ENCODE measurements at places on chromosomes 11 and 22. TPM values are rescaled to one million over a fixed set of nuclear protein-coding genes. Genes with fewer than 3 reads are reported as not detected.

OLFML1 gene
- total RNA-seq = 33.0 TPM

KCNJ1 gene
- total RNA-seq = not detected

MS4A4A gene
- 0.36 TPM for total RNA-seq

PRPF19 gene
- total RNA-seq = 46.0 TPM

GRCh38 chr11:108875134-108875533, 210.3 kb downstream of the DDX10 start:
- no peak for DNase-seq

KCNQ1 gene
- total RNA-seq = not detected

GRCh38 chr11:69365558-69365957, 71.6 kb downstream of the MYEOV start:
- DNase-seq = no peak

LDHA gene
- 680 TPM for total RNA-seq

USP28 gene
- 21.8 TPM for total RNA-seq

DNA sequence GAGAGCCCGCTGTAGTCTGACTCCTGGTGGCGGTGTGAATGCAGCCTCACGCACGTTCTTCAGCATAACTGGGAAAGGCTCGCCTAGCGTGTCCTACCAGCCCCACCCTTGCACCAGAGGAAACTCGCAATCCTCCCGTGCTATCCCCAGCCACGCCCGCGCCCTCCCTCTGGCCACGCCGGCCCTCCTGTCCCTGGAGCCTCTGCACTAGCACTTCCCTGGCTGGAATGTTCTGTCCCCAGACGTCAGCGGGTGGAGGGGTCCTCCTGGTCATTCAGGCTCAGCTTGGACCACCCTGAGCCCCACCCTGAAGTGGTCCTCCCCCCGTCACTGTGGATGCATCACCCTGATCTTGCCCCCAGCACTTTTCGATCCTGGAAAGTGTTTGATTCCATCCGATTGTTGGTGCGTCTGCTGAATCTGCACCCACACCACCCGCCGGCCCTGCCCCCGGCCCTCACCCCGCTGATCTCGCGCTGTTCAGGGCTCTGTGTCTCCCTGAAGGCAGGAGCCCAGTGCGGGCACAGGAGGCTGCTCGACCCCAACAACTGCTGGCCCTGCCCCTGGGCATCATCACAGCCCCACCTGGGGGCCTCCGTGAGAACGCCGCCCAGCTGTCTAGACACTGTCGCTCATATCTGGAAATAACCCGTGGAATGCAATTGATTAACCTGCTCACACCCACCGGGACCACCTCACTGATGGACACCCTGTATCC, 437.0 kb downstream of the TBC1D22A start:
- DNase-seq = peak; percentile 83

MEI1 gene
- total RNA-seq = 0.36 TPM

DNA sequence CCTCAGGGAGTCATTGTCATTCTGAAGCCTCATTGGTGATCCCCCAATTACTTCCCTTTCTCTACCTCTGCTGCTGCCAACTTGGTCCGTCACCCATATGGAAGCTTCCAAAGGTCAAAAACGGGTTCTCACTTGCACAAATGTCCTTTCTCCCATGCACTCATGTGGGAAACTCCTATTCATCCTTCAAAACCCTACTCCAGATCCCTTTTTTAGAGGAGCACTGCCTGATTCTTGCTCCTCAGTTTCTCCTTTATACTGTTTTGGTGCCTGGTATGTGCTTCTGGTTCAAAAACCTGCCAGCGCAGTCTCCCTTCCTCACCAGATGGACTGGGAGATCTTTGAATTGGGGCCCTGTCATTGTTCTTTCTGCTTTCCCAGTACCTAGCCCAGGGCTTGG, 41.9 kb downstream of the MYO18B start:
- DNase-seq = no peak

DNA sequence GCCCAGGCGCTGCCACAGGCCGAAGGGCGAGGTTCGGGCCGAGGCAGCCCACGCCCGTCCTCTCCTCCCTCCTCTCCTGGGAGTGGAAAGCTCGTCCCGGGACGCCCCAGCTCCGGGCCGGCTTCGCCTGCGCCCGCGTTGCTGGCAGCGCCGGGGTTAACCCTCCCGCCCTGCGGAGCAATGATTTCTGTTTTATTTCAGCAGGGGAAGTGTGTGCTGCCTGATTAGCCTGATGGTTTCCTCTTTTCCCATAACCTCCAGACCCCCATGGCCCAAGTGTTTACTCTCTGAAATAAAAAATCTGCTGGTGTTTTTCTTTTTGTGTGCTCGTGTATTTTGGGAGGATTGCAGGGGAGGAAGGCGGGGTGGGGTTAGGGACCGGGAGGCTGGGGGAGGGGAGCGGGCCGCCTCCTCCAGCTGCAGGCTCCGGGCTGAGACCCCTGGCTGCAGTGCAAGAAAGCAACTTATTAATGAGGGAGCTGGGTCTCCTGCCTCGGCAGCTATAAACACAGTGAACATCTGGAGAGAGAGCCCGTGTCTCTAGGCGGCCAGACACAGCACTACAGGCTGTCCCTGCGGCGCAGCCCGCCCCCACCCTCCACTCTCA, 38.6 kb downstream of the ETS1 start:
- peak; percentile 81 for DNase-seq

- peak; percentile 81 for DNase-seq
Observed at GRCh38 chr22:21917181-21917958, 35.3 kb downstream of the PPM1F start.

GRCh38 chr11:115653926-115654325, 149.7 kb upstream of the CADM1 start:
- DNase-seq = peak; percentile 36

DNA sequence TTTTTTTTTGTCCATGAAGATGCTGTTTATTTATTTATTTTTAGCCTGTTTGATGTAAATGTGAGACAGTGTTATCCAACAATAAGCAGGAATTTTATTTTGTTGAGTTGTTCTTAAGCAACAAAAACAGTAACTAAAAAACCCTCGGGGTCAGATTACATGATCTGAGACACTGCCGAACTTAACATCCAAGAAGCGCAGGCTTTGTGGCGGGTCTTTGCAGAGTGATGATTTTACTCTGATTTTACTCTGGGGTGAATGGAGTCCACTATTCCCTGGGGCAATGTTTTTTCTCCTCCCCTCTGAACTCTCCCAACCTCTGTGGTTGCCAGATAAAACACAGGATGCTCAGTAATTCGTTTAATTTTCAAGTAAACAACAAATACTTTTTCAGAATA, 450.1 kb upstream of the B3GAT1 start:
- DNase-seq = no peak

TMEM191C gene
- total RNA-seq = 0.59 TPM

DNA sequence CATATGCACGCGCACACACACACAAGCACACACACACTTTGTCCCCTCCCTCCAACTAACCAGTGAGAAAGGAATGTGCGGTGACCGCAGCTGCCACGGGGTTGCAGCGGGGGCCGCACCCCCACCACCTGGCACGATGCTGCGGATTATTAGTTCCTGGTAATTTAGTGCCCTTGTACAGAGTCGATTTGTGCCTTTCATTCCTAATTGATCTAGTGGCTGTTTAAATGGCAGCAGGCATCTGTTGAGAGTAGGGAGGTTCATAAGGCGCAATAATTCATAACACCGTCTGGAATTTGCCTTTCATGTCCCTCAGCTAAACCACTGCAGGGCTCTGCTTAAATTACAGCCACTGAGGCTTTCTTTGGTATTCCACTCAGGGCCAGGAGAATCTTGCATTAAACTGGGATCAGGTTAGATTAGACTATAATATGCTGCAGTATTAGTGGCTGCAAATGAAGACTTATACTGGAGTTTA, 113.7 kb downstream of the FEZ1 start:
- no peak for DNase-seq

DNA sequence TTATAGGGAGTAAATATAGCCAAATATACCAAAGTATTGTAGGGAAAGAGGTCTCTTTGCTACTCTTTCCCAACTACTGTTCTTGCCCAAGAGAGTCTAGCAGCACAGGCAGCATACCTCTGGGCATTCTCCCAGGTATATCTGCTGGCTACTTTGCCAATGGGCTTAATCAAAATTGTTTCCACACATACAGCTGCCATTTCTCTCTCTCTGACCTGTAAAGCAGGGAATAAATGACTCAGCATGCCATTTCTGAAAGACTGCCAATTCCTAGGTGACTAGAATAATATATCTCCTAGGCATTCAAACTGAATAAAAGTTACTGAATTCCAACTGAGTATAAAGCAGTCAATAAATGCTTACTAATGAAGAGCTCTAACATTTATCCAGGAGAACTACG, 44.6 kb downstream of the RDX start:
- DNase-seq = no peak

DNA sequence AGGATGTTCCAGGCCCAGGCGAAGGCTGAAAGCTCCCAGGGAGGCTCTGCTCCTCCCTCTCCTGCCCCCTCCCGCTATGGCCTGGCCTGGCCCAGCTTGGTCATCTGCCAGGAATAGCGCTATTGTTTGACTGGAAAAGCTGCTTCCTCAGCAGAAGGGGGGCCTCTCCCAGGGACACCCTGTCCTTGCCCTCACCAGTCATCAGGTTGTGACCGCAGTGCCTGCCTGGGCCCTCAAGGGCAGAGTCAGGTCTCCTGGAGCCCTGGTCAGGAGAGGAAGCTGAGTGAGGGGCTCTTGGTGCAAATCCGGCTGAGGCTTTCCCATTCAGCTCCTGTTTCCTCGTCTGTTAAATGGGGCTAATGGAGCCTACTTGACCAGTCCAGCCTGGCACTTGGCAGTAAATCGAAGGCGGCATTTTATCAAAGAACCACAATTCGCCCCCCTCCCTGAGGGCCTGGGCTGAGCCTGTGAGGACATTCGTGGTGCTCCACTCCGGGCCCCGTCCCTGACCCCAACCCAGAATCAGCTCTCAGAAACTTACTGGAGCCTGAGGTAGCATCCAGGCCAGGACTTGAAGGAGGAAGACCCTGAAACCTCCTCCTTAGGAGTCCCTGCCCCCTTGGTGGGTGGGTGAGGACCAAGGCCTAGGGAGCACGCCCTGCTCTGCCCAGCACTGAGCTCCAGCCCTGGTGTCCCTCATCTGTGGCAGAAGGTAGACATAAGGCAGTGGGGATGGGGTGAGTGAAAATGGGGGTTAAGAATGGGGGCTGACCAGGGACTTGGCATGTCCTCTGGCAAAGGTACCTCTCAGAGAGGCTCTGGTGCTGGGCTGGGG, 2.0 kb upstream of the CASTOR1 start:
- peak; percentile 22 for DNase-seq

DNA sequence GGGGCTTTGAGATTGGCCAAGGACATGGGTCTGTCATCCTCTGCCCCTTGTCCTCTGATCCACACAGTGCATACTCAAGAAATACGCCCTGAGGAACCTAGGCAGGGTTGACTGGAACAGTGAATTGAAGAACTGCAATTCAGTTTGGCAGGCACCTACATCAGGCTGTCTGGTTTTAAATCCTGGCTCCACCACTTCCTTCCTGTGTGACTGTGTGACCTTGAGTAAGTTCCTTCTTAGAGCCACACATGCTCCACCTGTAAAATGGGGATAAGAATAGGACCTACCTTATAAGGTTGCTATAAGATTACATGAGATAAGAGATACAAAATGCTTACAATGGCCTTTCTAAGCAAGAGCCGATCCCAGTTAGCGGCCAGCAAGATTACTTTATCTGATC, 15.8 kb upstream of the TCF20 start:
- peak; percentile 45 for DNase-seq

DNA sequence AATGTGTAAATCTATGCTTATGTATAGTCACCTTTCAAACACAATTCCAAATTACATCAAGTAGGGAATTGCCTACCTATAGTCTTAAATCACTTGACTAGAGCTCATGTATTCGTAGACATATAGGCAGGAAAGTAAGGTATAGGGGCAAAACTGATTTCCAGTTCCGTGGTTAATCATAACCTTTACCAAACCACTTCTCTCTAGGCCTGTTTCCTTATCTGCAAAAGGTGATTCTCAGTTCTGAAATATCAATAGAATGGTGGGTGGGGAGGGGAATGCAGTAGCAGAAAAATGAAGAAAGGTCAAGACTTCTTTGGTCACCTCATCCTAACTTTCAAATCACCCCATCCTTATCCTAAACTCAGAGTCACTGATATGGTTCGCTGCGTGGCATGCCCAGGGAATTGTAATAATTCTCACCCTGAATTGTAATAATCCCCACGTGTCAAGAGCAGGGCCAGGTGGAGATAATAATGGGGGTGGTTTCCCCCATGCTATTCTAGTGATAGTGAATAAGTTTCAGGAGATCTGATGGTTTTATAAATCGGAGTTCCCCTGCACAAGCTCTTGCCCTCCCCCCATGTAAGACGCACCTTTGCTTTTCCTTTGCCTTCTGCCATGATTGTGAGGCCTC, 1.9 kb upstream of the ANO5 start:
- DNase-seq = no peak

GRCh38 chr11:14907411-14908213, 15.6 kb upstream of the CYP2R1 start:
- peak; percentile 35 for DNase-seq

GRCh38 chr11:100675115-100675650, 11.9 kb upstream of the ARHGAP42 start:
- DNase-seq = no peak

- no peak for DNase-seq
Observed at GRCh38 chr11:121499405-121499804, 46.6 kb upstream of the SORL1-AS1 start.

DNA sequence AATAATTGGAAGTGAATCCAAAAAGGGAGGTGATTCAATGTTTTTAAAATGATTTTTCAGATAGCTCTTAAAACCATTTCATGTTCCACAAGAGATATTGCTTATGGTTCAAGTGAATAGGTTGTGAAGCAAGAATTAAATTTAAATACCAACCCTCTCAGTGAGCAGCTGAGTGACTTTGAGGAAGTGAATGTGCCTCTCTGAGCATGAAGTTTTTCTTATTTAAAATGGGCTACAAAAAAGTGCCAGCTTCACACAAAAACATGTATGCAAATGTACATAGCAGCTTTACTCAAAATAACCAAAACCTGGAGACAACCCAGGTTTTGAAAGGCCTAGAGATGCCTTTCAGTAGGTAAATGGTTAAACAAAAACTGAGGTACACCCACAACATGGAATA, 35.5 kb upstream of the GAB4 start:
- no peak for DNase-seq

ARHGAP1 gene
- total RNA-seq = 88.3 TPM

All from osteoblast (primary cell).